Epithelial cell of proximal tubule (primary cell): ENCODE measurements at places on chromosomes 5 and 9.

GRCh38 chr5:174173766-174174165, 128.3 kb downstream of the NSG2 start:
- DNase-seq = no peak

- no peak for DNase-seq
Observed at GRCh38 chr5:151454166-151454565, 6.8 kb downstream of the SLC36A1 start.

DNA sequence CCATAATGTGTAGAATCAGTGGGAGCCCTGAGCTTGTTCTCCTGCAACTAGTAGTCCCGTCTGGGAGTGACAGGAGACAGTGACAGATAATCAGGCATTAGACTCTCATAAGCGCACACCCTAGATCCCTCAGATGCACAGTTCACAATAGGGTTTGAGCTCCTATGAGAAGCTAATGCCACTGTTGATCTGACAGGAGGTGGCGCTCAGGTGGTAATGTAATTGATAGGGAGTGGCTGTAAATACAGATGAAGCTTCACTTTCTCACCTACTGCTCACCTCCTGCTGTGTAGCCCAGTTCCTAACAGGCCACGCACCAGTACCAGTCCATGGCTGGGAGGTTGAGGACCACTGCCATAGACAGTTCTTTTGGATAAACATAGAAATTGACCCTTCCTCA, 188.7 kb downstream of the ROR2 start:
- no peak for DNase-seq

- no peak for DNase-seq
Observed at GRCh38 chr5:98767581-98767980, 5.9 kb upstream of the RGMB start.

GRCh38 chr5:16033187-16033925, 146.2 kb downstream of the MARCHF11 start:
- DNase-seq = no peak

- no peak for DNase-seq
Observed at GRCh38 chr5:83496626-83497025, 25.1 kb downstream of the VCAN start.

DNA sequence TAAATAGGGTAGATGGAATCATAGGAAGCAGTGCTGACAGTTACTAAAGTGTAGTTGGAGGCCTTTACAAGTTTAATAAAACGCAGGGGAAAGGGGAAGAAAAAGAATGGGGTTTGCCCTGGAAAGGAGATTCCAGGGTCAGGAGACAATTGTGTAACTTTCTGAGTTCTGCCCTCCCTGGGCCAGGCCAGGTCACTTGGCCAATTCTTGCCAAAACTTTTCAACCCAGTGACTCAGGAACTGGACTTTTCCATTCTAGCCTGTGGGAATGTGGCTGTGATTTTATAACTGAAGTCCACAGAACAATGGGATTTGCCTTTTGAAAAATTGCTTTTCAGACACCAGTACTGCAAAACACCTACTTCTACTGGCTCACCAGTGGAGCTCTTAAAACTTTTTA, 289.8 kb upstream of the ANKRD55 start:
- DNase-seq = peak; percentile 76

- no peak for DNase-seq
Observed at GRCh38 chr5:95909738-95910137, 51.9 kb downstream of the ELL2 start.

DNA sequence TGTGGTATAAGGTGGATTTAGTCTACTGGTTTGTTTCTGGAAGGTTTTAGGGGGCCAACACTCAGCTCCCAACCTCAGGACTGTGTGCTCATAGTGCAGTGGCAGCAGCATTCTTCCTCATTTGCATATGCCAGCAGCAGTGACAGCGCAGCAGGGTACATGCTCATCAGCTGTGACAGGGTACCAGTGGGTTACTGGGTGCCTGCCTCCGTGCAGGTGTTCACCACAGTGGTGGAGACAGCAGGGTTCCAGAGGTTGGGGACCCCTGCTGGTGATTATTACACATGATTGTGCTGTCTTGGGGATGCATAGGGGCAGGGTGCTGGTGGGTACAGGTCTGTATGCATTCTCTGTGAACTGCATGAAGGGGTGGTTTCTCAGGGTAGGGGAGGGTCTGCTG, 45.5 kb upstream of the IFNE start:
- DNase-seq = no peak

DNA sequence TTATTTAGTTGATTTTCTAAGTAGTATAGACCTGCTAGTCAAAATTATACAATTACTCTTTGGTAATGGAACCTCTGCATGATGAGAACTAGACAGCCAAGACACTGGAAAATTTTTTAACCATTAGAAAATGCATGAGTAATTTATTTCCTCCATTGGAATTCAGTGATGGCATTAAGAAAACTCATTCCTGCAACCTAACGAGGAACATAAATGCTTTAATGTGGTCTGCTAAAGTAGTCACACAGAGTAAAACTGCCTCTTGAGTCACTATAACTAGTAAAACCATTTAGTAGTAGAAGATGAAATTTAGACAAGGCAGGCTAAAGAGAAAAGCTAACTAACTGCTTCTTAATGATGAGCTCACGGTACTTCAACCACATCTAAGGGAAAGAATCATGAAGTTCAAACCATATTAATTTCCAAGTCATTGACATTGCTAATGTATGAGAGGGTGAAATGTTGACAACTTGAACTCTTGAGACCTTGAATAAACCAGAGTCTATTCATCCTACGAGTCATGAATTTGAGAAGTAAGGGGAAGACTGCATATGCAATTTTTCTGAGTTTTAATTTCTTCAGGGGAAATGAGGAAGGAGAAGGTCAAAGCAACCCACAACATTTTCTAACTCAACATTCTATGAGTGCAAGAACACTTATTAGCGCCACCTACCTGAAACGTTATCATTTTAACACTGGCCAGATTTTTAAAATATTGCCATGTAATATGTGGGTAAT, 74.4 kb downstream of the GLIS3 start:
- peak; percentile 88 for DNase-seq
